Testis (tissue), 5 donors: ENCODE measurements at places on chromosomes 11 and 22. TPM values are rescaled to one million over a fixed set of nuclear protein-coding genes. Genes with fewer than 3 reads are reported as not detected.

The RTN4RL2 gene
- polyA plus RNA-seq: 3.2 TPM

The GAB4 gene
- 10.4 TPM for polyA plus RNA-seq

The TMPRSS13 gene
- 0.91 TPM for polyA plus RNA-seq

The RIMBP3C gene
- polyA plus RNA-seq: 14.4 TPM

The KCNC1 gene
- 5.2 TPM for polyA plus RNA-seq

The FAM76B gene
- 53.7 TPM for polyA plus RNA-seq

The OR2AG2 gene
- 0.30 TPM for polyA plus RNA-seq

The LRRC10B gene
- 5.5 TPM for polyA plus RNA-seq

The GAS2L1 gene
- polyA plus RNA-seq: 84.9 TPM
